ENCODE measurements at places on chromosomes 12 and 14.

DNA sequence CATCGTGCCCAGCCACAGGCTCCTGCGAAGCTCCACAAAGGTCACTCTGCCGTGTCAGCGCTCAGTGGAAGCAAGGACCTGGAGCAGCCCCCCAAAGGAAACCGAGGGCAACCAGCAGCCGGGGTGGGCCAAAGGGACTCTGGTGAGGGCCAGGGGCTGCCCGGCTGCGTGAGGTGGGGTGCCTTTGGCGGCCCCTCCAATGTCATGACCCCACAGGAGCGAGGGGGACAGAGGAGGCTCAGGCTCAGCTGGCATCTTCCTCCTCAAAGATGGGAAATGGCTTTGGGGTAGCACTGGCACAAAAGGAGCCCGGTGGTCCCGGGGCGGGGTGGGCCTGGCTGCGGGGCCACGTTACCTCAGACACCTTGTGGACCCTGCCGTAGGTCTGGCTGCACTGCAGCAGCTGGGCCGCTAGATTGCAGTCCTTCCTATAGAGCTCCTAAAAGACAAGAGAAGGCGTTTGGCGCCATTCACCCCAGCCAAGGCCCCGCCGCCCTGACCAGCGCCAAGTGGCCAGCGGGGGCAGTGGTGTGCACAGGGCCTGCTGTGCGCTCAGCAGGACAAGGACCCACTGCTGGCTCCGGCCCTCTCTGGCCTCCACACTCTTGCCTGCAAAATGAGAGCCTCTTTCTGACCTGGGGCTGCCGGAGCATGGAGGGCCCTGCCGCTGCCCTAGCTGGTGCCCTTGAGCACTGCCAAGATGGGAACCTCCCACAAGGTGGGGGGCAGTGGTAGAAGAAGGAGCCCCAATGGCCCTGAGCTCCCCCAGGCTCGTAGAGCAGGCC is 46.9 kb downstream of the BEGAIN start:
- no peak for DNase-seq

GRCh38 chr12:108610336-108610815 is 12.5 kb upstream of the TMEM119 start:
- DNase-seq: no peak

GRCh38 chr14:69682621-69683263 is 71.3 kb downstream of the SUSD6 start:
- no peak for DNase-seq

GRCh38 chr12:67355428-67356379 is 86.5 kb downstream of the CAND1 start:
- peak; percentile 52 for DNase-seq

- DNase-seq: no peak
Observed at GRCh38 chr14:74921987-74922751, 891 bp downstream of the RPS6KL1 start.

DNA sequence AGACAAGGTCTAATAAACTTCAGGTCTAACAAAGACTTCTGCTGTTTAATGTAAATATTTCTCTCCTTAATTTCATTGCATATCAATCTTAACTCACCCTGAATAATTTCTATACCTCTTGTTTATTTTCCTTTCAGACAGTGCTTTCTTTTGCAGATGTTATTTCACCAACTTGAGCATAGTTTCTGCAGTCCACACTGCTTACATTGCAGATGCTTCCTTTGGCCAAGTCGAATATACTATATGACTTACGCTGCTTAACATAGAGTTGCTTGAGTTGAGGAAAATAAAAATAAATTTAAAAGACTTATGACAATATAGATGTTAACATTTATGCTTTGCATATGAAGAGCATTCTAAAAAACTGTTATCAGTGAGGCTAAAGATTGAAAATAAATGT is 217.7 kb downstream of the PTPRO start:
- peak; percentile 17 for DNase-seq

DNA sequence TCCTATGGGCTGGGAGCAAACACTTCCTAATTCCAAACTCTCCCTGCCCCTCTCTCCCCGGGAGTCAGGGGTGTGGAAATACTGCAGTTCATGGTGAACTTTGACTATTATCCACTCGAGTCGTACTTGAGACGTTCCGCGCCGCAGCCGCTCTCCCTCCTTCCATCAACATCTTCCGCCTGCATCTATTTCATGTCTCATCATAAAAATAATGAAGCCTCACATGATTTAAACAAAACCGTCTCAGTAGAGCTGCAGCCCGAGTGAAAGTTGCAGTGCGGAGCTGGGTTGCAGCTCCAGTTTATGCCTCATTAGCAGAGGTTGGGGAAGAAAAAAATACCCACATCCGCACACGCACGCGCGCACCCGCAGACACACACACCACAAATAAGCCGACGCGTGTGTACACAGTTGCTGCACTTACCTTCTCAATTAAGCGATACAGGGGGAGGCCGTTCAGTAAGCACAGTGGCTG is 283 bp downstream of the LMO3 start:
- DNase-seq: peak; percentile 15

DNA sequence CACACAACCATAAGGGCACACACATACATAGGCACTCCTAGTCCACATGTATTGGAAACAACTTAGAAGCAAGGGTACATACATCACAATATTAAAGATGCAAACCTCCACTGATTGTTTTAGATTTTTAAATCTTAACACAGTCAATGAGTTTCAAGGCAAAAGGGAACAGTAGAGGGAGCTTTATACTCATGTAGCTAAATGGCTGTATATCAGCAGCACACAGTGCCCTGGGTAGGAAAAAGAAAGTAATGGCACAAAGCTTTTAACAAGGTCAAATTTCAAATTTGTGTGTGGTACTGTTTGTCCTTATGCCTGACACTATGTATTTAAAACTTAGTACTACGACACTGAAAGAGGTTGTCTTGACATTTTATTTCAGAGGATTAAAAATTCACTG is 262.0 kb downstream of the MED13L start:
- DNase-seq: no peak

DNA sequence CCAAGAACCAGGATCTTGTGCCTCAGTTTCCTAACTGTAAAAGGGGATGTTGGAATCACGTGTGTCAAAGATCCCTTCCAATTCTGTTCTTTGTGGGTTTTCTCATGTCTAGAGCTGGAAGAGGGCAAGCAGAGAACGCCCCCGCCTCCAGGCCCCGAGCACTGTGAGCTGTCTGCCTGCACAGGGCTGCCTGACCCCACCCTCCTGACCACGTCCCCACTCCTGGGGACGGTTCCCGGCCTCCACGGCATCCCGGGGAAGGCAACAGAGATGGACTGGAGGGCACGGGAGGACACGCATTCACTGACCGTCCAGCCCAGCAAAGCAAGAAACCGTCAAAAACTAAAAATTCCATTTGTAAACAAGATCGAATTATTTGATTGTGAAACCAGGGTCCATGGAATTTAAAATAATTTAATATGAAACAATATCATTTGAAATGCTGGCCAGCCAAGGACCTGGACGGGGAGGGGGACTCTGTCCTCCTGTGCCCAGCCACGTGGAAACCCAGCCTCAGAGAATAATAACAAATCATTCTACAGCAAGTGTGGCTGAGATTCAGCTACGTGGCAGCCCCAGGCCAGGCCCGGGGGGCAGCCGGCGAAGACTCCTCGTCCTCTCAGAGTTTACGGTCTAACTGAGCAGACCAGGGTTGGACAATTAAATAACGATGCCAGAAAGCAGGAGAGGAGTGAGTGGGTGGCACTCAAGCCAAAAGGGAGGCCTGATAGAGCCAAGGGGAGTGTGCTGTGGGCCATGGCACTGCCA is 87.3 kb upstream of the DIO3 start:
- DNase-seq: no peak
